ENCODE measurements at places on chromosomes 16 and 17.

DNA sequence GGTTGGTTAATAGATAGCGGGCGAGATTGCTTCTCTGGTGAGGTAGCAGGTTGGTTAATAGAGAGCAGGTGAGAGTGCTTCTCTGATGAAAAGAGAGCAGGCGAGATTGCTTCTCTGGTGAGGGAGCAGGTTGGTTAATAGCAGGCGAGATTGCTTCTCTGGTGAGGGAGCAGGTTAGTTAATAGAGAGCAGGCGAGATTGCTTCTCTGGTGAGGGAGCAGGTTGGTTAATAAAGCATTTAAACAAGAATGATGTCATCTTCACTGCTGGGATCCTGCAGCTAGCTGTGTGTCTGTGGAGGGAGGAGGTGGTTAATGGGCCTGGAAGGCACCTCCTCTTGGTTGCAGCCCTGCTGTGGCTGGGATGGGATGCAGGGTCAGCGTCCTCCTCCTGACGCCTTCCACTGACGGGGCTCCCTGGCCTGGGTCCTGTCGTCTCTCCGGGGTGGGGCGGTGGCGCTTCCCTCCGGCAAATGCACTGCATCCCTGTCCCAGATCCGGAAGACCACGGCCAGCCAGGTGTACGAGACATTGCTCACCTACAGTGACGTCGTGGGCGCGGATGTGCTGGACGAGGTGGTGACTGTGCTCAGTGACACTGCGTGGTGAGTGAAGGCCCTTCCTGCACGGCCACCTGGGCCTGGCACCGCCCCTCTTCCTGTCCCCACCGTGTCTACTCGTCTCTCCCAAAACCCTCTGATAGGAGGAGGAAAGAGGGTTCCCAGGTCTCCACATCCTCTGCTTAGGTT, 99.2 kb upstream of the ZNF750 start:
- no peak for DNase-seq

DNA sequence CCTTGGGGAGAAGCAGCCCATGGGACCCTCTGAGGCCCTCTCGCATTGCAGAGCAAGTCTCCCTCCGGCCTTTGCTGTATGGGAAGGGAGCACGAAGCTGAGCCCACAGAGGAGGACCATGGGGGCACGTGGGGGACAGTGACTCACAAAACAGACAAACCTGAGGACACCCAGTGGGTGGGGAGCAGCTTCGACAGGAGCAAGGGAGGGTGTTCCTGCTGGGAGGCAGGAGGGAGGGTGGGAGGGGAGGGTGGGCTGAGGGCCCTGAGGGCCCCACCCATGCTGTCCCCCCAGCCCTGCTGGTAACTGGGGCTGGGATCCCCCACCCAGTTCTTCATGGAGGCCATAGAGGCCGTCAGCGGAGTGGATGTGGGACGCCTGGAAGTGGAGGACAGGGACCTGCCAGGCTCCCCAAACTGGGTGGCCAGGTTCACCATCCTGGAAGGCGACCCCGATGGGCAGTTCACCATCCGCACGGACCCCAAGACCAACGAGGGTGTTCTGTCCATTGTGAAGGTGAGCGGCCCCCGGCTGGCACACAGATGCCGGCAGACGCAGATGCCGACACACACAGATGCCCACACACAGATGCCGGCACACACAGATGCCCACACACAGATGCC, 12.5 kb downstream of the SLC22A31 start:
- no peak for DNase-seq

- no peak for DNase-seq
Measured at GRCh38 chr17:20276421-20276820, 190.9 kb downstream of the LGALS9B start.

- DNase-seq: no peak
Measured at GRCh38 chr17:59533694-59534093, 31.7 kb upstream of the DHX40 start.

GRCh38 chr17:68197091-68197996, 50.5 kb upstream of the AMZ2 start:
- no peak for DNase-seq

- no peak for DNase-seq
Measured at GRCh38 chr17:47641202-47641601, 8.5 kb upstream of the KPNB1 start.

DNA sequence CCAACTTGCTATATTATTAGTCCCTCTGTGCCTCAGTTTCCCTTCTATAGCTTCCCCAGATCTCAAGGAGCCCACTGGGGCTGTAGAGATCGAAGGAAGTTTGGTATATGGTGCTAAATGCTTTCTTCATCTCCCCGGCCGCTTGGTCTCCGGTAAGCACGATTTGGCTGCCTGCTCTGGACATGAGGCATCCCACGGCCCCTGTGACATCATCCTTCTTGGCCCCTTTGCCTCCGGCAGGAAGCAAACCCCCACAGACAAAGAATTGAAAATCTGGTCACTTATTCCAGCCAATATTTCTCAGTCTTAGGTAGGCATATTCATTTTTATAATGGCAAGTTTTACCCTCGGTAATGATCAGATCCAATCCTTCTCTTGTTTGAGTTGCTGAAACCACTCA, 65.8 kb downstream of the WSCD1 start:
- no peak for DNase-seq

DNA sequence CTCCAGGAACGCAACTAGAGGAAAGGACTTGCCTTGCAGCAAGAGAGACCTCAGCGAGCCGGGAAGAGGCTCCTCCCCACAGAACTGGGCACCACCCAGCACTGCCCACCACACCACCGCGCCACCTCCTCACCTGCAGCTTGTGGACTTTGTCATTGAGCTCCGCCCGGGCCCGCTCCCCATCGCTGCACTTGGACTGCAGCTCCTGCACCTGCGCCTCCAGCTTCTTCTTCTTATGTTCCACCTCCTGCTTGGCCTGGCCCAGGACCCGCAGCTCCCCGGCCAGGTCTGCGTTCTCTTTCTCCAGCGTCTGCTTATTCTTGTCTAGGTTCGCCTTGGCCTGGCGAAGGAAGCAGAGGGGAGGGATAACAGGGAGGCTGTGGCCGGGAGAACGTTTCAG, 76.7 kb downstream of the NDE1 start:
- no peak for DNase-seq

GRCh38 chr17:28567604-28568003, 3.7 kb downstream of the PIGS start:
- no peak for DNase-seq

GRCh38 chr16:10988164-10988803, 43.9 kb downstream of the CLEC16A start:
- no peak for DNase-seq

DNA sequence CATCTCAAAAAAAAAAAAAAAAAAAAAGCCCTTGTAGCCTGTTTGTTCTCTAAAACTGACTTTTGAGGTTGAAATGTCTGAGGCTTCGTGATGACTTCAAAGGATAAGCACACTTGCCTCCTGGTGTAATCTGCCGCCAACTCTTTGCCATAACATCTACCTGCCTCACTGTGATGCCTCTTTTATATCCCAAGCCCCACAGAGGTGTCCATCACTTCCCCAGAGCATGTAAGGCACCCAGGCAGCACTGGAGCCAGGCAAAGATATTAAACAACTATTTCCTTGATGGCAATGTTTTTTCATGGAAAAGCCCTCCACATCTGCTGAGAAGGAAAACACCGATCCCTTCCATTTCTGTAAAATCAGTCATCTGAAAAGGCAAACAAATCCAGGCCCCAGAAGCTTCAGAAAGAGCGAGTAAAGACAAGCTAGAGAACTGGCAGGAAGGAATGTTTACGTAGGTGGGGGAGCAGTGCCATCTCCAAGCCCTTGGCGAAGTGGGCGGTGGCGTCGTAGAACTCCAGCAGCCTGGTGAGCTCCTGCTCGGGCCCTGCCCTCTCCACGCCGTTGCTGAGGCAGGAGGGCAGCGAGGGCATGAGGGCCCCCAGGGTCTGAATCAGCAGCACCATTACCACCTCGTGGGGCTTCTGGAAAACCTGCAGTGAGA, 28.6 kb downstream of the COG7 start:
- DNase-seq: no peak

DNA sequence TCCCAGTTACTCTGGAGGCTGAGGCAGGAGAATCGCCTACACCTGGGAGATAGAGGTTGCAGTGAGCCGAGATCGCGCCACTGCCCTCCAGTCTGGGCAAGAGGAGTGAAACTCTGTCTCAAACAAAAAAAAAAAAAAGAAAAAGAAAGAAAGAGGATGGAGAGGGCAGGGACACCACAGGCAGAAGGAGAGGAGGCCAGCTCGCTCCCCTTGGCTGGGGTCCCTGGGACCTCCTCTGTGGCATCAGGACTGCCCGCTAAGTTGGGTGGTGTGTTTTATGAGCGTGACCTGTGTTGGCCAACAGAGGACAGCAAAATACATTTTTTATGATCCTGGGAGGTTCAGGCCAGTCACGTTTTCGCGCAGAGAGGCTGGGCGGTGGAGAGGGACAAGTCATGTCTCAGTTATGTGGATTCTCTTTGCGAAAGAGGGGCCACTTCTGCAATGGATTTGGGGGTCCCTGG, 229.6 kb downstream of the MRTFB start:
- DNase-seq: peak; percentile 80

DNA sequence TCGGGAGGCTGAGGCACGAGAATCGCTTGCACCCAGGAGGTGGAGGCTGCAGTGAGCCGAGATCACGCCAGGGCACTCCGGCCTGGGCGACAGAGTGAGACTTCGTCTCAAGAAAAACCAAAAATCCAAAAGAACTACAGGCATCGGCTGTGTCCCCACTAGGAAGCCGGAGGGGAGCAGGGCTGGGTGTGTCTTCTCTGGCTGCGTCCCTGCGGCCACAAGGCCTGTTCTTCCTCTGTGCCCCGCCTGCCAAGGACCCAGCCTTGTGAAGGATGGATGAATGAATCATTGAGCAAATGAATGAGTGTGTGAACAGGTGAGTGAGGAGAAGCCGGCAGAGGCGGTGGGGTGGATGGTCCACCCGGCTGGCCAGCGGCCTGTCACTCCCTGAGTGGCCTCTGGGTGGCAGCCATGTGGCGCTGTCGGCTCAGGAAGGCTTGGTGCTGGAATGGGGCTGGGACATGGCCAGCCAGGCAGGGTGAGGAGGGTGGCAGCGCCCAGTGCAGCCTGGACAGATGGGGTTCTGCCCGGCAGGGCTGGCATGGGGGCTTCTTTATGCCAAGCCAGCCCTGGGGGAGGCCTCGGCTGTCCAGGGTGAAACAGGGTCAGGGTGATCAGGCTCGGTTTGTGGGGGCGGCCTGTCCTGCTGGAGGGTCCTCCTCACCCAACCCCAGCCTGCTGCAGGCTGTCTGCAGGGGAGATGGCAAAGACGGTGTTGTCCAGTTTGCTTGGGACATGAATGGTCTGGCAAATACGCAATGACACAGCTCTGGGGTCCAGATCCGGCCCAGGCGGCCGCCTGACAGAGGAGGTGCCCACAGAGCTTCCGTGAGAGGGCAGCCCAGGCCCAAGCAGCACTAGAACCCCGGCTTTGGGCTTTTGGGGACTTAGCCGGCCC, 21.7 kb downstream of the SLC25A10 start:
- DNase-seq: peak; percentile 94

- DNase-seq: no peak
Measured at GRCh38 chr17:73803964-73804435, 159.8 kb upstream of the SDK2 start.

- DNase-seq: no peak
Measured at GRCh38 chr16:65274566-65274965, 152.7 kb upstream of the CDH11 start.

DNA sequence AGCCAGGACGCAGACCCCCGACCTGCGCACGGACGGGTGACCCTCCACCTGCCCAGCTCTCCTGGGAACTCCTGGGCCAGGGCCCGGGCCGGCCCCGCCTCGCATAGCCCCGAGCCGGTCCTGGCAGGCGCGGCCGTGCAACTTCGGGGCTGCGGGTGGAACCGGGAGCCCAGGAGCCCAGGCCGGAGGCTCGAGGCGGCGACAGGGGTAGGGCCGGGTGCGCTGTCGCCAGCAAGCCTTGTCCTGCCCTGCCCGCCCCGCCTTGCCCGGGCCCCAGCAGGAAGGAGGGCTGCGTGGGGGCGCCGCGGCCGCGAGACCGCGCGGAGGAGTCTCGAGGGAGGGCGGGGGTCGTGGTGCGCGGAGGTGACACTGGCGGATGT, 408 bp downstream of the LMF1 start:
- no peak for DNase-seq

GRCh38 chr17:32636598-32637218, 149.9 kb downstream of the CDK5R1 start:
- no peak for DNase-seq

GRCh38 chr17:17960500-17961030, 11.6 kb downstream of the TOM1L2 start:
- no peak for DNase-seq

DNA sequence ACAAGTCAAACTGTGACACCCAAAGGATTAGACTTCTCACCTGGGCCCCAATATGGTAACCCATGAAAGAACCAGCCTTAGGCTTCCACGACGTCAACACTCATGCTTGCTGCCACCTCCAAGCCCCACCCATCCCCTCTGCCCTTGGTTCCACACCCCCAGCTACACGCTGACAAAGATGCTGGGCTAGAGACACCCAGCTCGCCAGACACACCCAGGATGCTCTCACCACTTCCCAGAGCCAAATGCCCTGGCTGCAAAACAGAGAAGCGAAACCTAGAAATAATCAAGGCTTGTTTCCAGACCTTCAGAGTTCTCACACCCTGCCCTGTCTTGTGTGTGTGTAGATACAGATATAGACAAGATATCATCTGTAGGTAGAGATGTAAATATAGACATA, 26.0 kb upstream of the ADCY9 start:
- DNase-seq: no peak

GRCh38 chr17:42409523-42410318, 13.3 kb downstream of the CAVIN1 start:
- peak; percentile 93 for DNase-seq

DNA sequence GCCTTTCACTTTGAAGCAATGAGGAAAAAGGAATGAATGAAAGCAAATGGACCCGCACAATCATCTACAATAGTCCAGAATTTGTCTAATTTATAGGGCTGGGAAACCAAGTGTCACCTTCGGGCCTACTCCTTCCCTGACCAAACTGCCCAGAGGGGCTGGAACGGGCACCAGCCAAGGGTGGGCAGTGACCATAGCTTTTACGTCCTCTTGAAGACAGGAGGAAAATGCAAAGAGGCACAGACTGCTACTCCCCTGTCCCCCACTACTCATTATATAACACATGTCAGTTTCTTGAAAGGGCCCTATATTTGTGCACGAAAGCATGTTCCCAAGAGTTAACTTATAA, 122.3 kb downstream of the ZFHX3 start:
- DNase-seq: no peak

- DNase-seq: no peak
Measured at GRCh38 chr16:85163278-85164112, 51.2 kb upstream of the CIBAR2 start.

GRCh38 chr16:12016291-12016947, 39.9 kb downstream of the SNX29 start:
- no peak for DNase-seq

DNA sequence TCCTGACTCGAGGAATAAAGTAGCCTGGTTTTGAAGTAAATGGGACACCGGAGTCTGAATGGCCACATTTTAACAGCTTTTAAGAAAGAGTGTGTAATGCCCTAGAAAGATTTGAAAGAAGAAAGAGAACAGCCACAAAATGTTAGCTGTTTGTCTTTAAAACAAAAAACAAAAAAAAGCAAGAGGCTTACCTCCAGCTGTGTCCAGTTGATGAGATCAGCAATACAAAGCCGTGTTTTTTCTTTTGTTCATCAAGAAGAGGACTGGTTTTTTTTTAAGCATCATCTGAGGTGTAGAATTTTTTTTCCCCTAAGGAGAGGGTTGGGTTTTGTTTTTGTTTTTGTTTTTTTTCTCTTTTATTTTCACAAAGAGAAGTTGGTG, 58.8 kb downstream of the NKD1 start:
- no peak for DNase-seq

Data from H54 (cell line).